ENCODE measurements at places on chromosomes 6 and 20.

DNA sequence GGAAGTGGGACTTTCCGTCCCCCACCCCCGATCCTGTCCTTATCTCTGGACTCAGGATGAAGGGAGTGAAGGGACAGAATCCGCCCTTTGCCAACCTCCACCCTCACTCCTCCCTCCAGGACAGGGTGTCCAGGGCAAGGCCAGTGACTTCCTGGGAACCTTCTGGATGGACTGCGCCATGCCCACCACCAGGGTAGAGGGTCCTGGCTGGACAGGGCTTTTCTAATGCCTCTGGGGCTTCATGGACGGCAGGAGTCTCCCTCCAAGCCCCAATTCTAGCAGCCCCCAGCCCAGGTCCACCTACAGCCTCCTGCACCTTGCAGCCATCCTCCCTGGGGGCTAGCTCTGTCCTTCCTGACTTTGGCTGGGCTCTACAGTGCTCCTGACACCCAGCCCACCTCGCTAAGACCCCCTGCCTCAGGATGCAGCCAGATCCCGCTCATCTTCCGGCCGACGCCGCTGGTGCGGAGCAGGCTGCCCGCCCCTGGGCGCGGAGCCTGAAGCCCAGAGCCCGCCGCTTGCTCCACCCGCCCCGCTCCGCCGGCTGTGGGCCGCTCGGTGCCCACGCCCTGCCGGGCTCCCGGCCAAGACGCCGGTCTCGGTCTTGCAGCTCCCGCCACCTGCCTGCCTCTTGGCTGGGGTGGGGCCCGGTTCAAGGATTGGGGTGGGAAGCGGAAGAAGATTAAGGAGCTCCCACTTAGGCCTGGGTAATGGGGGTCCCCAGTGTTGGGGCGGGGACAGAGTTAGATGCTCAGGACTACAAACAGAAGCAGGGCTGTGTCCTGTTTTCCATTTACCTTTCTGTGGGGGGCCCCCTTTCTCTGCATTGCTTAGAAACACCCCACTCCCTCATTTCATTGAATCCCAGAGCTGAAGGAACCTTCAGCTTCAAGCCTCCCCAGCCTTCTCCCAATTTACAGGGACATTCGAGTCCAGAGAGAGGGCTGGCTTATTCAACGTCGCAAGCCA, 72.8 kb downstream of the MDGA1 start:
- DNase-seq: peak; percentile 66

- no peak for DNase-seq
These were observed 622.4 kb downstream of the TENT5A start for GRCh38 chr6:81130061-81130460.

- DNase-seq: peak; percentile 44
These were observed 66.7 kb downstream of the FAM229B start for GRCh38 chr6:112153926-112154607.

DNA sequence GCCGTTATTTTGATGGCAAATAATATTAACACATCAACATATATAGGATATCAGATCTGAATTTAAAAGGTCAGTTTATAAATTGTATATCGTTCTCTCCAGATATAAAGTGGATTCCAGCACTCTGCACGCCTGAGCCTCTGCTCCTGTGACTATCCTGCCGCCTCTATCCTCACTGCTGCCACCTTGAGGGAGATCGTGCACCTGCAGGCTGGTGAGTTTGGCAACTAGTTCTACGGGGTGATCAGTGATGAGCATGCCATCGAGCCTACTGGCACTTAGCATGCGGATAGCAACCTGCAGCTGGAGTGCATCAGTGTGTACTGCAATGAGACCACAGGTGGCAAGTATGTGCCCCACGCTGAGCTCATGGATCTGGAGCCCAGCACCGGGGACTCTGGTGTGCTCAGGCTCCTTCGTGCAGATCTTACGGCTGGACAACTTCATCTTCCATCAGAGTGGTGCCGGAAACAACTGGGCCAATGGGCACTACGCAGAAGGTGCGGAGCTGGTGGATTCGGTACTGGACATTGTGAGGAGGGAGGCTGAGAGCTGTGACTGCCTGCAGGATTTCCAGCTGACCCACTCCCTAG, 84.9 kb downstream of the FBXO5 start:
- DNase-seq: peak; percentile 60

GRCh38 chr6:105781915-105782314, 304.2 kb upstream of the PRDM1 start:
- DNase-seq: no peak

- DNase-seq: no peak
These were observed 113.3 kb downstream of the AFG1L start for GRCh38 chr6:108407904-108408827.

GRCh38 chr6:103277936-103278335, 1581.8 kb downstream of the HACE1 start:
- DNase-seq: no peak

DNA sequence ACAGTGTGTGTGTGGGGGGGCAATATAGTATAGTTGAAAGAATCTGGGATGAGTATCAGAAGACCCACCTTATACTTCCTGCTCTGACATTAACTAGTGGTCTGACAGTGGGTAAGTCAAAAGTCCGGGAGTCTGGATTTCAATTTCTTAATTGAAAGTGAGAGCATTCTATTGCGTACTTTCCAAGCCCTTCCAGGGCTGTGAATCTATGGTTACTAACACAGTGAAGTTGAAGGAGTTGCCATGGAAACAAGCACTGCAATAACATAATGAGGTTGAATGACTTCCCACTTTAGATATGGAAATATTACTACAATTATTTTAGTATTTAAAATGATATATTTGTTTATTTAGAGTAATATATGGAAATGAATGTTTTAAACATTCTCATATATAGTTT, 80.2 kb downstream of the MLIP start:
- DNase-seq: peak; percentile 37

DNA sequence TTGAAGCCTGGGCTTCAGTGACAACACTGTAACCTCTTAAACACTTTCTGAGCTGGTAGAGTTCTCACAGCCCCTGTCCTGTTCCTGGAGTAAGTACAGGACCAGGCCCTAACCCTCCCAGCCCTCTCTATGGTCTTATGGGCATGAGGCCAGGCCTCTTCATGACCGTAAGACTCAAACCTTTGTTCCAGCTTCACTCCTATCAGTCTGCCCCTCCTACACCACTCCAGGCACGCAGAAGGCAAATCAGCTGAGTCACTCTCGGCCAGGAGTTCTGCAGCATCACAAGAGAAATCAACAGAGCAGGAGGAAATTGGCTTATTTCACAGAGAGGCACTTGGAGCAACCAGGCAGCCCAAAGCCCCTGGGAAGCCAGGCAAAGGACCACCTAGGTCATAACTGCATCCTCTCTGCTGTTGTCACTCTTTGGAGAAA, 25.3 kb upstream of the CHD6 start:
- DNase-seq: peak; percentile 80

- DNase-seq: no peak
These were observed 314.1 kb downstream of the CD83 start for GRCh38 chr6:14431385-14432330.

- DNase-seq: no peak
These were observed 33.6 kb upstream of the MYL9 start for GRCh38 chr20:36507746-36508145.

GRCh38 chr6:40020166-40020565, 85.9 kb upstream of the MOCS1 start:
- DNase-seq: no peak

GRCh38 chr20:47487175-47487917, 14.3 kb upstream of the NCOA3 start:
- peak; percentile 60 for DNase-seq

- no peak for DNase-seq
These were observed 967 bp downstream of the KIAA0408 start for GRCh38 chr6:127458222-127458621.

DNA sequence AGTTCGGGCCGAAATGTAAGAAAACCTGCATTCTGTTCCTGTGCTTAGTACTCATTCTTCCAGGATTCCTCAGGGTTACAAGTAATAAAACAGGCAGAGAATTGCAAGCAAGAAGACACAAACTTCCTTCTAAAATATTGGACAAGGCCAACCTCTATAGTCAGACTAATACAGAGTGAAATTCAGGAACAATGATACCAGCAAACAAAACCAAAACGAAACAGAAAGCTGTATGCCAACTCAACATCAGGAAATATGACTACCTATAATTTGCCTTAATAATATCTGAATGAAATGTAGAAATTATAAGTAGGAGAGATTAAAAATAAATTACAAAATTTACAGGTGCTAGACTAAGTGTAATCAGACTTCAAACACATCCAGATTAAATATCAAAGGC, 238.8 kb downstream of the HIVEP2 start:
- no peak for DNase-seq

- DNase-seq: no peak
These were observed 147.0 kb downstream of the MAFB start for GRCh38 chr20:40542065-40542464.

DNA sequence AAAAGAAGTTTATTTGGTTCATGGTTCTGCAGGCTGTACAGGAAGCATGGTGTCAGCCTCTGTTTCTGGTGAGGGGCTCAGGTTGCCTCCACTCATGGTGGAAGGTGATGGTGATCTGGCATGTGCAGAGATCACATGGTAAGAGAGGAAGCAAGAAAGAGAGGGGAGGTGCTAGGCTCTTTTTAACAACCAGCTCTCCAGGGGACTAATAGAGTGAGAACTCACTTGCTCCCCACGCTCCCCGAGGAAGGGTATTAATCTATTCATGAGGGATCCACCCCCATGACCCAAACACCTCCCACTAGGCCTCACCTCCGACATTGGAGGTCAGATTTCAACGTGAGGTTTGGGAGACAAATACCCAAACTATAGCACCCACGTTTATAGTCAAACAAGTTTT, 4.0 kb upstream of the GJB7 start:
- DNase-seq: no peak

DNA sequence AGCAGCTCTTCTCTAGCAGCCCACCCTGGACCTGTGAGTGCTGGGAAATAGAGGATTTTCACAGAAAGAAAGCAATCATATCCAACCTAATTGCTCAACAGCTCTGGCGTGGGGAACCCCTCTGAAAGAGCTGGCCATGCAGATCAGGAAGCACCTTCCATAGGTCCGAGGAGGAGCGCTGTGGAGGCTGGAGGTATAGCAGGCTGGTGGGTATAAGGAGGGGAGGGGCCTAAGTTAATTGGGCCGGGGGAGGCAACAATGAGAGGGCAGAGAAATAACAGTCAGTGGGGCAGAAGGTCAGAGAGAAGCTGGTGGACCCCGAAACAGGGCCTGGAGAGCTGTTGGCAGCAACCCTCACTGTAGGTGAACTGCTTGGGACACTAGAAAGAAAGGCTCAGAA, 40.8 kb downstream of the SNRNP48 start:
- no peak for DNase-seq

DNA sequence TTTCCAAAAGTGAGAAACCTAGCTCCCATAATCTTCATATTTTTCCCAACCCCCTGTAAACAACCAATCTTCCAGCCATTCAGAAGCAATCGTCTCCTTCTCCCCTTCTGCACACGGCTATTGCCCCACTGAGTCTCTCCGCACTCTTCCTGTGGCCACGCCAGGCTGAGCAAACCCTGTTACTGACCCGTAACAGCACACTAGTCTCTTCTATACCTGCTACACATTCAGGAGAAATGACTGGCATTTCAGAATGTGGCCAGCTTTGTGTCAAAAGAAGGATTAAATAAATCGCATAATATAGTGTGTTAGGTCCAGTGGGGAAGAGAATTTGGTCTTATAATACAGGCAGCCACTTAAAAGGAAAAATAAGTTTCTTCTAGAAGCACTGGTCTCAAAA, 41.4 kb downstream of the ECT2L start:
- DNase-seq: no peak

DNA sequence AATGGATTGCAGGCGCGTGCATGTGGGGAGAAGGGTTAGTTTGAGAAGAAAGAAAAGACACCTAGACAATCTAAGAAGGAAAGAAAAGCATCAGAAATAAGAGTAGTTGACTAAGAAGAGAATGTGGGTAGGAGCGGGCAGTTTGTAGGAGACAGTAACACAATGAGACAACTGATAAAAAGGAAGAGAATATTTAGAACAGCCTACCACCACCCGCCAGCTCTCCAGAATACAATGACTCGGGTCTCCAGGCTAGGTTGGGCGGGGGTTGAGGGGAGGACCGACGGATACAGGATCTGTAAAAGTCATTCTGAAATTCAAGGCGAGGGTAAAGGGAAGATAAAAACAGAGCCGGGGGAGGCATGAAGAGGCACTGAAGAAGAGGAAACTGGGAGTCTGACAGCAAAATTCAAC, 712 bp downstream of the ABHD16A start:
- DNase-seq: no peak

GRCh38 chr6:106227612-106228507, 97.7 kb downstream of the ATG5 start:
- DNase-seq: no peak

GRCh38 chr6:139250296-139251044, 41.3 kb downstream of the TXLNB start:
- peak; percentile 59 for DNase-seq

DNA sequence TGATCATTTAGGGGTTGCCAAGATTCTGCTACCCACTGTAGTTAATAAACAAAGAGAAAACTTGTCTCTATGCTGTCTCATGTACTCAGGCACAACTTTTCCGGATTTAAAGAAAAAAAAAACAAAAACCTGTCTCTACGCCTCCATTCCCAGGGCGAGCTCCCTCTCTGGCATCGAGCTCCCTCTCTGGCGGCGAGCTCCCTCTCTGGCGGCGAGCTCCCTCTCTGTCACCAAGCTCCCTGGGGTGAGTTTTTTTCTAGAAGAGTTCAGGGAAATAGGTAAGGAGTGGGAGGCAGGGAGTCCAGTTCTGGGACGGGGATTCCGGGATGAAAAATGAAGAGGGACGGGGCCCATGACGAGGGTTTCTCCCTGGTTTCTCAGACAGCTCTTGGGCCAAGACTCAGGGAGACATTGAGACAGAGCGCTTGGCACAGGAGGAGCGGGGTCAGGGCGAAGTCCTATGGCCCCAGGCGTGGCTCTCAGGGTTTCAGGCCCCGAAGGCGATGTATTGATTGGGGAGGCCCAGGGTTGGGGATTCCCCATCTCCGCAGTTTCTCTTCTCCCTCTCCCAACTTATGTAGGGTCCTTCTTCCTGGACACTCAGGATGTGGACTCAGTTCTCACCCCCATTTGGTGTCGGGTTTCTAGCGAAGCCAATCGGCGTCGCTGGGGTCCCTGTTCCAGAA, 16.5 kb upstream of the HLA-A start:
- DNase-seq: no peak
